ENCODE measurements at places on chromosomes 6 and 20.
A peak's percentile ranks its signal among the peaks of the same experiment; 100 is the strongest.

DNA sequence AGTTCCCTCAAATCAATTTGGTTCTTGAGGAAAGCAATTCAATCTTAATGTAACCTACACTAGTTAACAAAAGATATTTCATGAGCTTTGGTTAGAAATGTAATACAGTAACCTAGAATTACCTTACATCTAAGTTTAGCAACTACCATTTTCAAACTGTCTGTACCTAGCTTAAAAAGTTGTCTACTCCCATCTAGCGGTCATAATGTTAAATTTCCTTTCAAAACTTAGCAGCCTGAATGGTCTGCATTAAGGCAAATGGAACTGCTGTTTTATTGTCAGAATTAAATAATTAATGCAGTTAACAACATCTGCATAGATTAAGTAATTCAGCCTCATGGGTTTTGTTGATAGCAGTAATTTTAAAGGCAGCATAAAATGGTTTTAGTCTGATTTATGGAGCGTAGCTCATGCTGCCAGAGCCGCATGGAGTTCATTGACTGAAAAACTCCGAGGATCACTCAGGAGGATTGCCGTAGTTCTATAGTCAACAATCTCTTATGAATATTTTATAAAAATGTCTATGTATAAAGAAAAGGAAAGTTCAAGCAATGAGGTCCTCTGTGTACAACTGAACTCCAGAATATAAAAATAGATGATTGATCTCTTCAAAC, 485.4 kb upstream of the MANEA start:
- DNase-seq = no peak

DNA sequence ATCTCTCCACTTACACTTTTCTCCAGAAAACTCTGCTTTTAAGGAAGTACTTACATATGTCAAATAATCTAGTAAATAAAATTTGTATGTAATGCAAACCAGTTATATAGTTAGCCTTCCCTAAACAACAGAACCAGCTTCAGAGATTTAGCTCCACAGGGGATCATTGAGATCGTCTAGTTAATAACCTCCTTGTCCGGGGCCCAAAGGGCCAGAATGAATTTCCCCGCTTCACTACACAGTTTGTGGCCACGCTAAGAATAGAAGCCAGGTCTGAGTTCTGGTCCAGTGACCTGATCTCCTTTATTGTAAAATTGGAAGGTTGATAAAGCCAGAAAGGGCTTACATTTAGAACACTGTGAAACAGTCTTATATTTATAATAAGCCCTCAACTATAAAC, 245.2 kb downstream of the TPBG start:
- no peak for DNase-seq

- no peak for DNase-seq
Observed at GRCh38 chr6:148548749-148549140, 198.1 kb upstream of the UST start.

DNA sequence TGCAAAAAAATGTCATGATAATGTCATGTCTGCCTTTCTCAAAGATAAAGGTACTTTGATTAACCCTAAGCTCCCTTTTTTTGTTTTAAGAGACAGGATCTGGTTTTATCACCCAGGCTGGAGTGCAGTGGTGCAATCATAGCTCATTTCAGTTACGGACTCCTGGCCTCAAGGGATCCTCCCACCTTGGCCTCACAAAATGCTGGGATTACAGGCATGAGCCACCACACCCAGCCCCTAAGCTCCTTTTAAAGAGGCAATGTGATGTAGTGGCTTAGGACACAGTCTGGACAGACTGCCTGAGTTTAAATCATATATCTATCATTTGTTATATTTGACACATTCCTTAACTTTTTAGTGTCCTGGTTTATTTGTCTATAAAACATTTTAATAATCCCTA, 77.0 kb downstream of the FLRT3 start:
- no peak for DNase-seq

DNA sequence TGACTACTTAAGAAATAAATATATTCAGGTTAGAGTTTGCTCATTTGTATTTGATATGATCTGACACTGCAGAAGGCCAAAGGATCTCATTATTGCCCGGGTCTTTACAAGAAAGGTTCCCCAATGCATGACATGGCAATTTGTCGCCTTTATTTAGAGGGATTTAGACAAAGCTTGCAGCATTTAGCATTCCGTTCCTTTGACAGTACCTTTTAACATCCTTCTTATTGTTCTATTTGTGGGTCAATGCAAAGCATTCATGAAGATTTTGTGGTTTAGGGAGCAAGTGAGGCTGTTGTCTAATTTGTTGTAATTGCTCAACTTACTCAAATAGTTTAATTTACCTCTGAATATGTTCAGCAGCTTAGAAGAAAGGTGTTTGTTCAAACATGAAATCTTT, 230.8 kb upstream of the FLRT3 start:
- DNase-seq = no peak

- no peak for DNase-seq
Observed at GRCh38 chr20:57710841-57711240, 1.0 kb upstream of the PMEPA1 start.

- DNase-seq = no peak
Observed at GRCh38 chr6:12956991-12957320, 240.4 kb downstream of the PHACTR1 start.

DNA sequence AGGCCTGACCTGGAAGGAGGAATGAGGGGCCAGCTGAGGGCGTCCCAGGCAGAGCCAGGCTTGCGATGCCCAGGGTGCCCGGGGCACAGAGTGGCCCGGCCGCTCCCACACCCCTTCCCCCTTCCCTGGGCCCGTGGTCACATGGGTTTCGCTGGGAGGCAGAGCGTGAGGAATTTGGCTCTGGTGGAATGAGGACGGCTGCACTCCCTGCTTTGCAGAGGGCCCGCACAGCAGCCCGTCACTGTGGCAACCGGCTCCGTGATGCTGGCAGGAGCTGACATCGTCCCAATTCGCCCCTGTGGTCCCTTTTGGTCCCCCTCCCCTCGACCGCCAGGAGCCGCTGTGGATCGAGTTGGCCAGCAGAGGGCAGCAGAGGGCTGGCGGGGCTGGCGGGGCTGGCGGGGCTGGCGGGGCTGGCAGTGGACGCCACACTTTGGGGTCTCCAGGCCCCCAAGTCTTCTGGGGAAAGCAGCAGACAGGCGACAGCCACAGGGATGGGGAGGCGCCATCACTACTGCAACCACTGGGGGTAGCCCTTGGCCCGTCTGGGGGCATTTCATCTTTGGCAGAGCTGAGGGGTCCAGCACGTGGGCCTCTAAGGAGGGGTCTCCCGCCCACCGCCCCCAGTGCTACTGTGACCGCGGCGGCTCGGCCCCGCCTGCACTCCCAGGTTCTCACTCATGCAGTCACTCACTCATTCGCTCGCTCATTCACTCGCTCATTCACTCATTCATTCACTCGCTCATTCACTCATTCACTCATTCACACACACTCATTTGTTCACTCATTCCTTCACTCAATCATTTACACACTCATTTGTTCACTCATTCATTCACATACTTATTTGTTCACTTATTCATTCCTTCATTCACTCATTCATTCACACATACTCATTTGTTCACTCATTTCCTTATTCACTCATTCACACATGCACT, 49.7 kb upstream of the BHLHE23 start:
- peak; percentile 60 for DNase-seq

DNA sequence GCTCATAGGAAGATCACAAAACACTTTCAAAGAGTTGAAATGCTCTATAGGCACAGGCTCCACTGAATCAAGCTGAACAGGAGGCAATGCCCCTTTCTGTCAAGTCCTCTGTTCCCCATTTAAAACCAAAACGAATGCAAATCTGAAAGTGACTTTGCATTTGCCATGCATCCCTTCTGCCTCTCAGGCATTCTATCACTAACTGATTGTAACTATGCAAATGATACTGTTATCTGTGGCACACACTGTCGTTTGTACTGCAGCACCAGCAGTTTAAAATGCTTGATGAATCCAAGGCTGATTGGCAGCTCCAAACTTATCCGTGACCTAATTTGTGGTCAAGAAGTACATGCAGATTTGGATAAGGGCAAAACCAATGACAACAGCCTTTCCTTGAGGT, 1067.5 kb upstream of the MAP3K7 start:
- DNase-seq = no peak

DNA sequence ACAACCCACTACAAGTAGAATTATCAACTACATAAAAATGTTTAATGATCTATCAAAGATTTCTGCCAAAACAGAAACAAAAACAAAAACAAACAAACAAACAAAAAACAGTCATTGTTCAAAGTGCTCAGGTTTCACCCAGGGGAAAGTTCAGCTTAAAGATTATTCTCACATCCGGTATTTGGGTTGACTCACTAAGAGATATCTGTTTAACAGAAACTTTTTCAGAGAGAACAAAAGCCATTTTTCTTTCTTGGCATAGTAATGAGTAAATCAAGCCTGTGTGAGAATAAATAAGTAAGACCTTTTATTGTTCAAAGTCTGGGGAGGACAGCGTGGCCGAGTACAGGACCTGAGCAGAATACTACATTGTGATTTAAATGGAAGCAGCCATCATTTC, 143.6 kb downstream of the RCAN2 start:
- DNase-seq = no peak

GRCh38 chr6:146990284-146990683, 213.9 kb upstream of the STXBP5 start:
- DNase-seq = no peak

DNA sequence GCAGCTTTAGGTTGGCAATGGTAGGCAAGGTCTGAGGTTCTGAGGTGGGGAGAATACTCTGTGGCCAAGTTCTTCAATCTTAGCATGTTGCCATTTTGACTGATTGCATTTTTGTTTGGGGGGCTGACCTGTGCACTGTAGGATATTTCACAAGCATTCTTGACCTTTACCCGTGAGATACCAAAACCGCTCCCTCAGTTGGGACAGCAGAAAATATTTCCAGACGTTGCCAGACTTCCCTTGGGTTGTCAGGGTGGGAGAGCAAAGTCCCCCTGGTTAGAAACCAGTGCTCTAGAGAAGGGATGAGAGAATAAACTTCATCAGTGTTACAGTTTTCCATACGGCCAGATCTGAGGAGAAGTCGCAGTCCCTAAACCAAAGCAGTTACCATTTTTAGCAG, 279.6 kb downstream of the TFAP2B start:
- no peak for DNase-seq

GRCh38 chr20:40282541-40282940, 406.5 kb downstream of the MAFB start:
- DNase-seq = no peak

- no peak for DNase-seq
Observed at GRCh38 chr20:24980291-24981053, 12.1 kb downstream of the APMAP start.

DNA sequence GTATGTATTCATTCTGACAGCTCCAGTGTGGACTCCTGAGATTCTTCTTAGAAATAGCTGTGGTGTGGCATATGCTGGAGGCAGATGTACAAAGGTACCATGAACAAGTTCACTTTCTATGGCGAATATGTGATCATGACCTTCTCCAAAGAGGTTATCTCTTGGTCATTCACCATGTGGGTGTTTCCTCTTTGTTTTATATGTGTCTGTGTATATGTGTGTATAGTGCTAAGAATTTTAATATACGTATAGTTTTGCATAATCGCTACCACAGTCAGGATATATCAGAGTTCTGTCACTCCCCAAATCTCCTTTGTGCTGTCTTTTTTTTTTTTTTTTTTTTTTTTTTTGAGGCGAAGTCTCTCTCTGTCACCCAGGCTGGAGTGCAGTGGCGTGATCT, 47.1 kb downstream of the PHACTR2 start:
- no peak for DNase-seq

GRCh38 chr6:1385129-1386037, 4.0 kb upstream of the FOXF2 start:
- no peak for DNase-seq

GRCh38 chr20:10448270-10449156, 13.4 kb downstream of the SLX4IP start:
- DNase-seq = no peak

DNA sequence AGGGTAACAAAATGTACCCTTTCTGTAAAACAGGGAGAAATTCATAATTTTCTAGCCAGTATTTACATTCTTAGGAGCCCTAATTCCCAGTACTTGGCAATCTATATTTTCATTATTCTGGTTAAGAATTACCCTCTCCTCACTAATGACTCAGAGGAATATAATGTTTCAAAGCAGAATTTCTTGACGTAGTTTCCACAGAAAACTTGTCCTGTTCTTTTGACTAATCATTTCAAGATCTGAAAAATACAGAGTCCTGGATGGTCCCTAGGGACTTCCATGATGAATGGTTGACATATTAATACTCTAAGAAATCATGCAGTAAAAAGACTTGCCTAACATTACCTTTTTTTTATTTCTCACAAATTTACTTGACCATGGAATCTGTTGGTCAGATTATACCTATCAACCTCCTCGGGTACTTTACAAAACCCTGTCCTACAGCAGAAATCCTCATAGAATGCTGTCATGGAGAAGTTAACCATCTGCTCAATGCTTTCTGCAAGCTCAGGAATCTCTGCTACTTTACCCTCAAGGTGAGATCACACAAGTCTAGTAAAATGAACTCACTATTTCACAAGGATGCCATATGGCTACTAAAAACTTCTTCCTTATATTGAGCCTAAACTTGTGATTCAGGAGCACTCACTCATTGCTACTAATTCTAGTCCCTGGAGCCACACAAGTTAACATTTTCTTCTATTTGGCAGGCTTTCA, 202.1 kb upstream of the CNR1 start:
- DNase-seq = no peak

DNA sequence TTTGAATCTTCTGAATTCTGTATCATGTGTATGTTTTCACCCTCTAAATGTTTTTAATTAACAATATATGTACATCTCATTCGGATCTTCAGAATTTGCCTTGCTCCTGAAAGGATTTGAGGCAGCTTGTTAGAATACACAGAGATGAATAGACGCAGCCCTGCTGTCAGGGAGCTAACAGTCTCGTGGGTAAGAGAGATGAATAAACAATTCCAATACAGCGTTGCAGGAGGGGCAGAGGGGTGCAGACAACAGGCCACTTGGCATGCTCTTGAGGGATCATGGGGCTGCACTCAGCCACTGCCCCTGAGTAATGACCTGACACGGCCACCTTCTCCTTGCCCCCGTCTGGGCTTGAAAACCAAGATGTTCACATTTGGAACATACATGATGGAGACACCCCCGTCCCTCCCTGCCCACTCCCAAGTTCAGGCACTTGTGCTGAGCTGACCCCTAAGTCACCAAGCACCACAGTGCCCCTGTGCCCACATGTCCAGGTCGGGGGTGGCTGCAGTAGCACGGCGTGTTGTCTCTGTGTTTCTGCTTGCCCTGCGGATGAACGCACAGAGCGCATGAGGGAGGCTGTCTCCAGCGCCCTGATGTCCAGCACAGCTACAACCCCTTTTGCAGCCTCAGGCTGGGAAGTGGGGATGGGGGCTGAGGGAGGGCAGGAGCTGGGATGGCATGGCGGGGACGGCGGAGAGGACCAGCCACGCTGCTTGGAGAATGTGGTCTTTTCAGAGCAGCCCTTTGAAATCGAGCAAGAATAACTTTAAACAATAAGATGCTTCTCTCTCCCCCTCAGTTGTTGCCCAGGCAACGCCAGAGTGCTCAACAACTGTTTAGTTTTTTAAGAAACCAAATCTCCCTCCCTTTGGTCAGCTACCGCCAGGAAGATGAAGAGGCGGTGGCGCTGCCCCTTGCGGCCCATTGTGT, 33.0 kb upstream of the CDH22 start:
- no peak for DNase-seq

GRCh38 chr6:43614396-43614730, 14.7 kb downstream of the GTPBP2 start:
- no peak for DNase-seq

- DNase-seq = no peak
Observed at GRCh38 chr6:119343573-119344146, 5.9 kb downstream of the MAN1A1 start.

GRCh38 chr6:1636272-1636825, 26.6 kb downstream of the FOXC1 start:
- no peak for DNase-seq
